ENCODE measurements at places on chromosomes 11 and 22.

GRCh38 chr11:13375798-13376197 lies 87.2 kb downstream of the BTBD10 start:
- no peak for DNase-seq

DNA sequence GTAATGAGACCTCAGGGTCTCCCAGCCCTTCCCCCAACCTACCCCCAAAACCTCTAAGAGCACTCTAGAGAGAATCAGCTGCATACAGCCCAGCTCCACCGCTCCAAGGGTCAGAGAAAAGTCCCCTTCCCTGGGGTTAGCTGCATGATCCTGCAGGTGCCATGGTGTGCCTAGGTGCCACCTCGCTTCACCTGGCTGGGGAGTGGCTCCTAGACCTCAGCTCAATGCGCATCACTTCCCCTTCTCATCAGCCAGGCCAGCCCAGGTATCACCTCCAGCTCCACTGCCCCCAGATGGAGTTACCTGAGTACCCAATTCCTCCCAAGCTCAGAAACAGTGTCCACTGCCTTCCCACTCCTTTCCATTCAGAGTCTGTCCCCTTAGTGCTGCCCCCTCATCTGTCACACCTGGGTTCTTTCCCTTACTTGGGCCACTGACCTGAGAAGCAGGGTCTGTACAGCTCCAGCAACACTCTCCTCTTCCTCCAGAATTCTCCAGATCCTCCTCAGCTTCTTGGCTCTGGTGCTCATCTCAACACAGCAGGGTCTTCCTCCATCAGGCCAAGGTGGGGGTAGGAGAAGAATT lies 1.3 kb downstream of the STARD10 start:
- DNase-seq: no peak

DNA sequence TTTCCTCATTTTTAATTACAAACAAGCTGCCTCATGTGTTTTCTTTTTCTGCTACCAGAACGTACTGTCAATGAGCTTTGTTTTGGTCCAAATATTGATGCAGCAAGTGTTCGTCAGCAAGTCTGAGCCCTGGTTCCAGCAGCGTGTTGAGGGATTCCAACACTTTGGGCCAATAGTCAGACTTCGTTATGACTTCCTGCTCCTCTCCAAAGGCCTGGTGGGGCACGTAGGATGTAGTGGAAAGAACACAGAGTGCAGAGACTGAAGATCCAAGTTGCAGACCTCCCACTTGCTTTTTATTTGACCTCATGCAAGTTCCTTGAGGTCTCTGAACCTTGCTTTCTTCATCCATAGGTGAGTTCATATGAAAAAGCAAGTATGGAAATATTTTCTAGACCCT lies 138.2 kb downstream of the BBOX1 start:
- DNase-seq: no peak

DNA sequence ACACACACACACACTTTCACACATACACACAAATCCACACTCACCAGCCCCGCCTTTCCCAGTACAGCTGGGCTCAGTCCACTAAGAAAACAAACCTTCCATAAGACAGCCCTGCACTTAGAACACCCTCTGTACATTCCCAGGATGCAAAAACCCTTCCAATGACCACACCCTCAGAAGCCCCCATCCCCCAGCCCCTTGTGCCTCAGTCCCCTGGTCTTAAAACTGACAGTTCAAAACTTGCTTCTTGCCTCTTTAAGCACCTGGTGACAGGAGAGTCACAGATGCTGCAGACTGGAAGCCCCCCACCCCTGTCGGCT lies 23.0 kb downstream of the APLNR start:
- peak; percentile 26 for DNase-seq

- DNase-seq: peak; percentile 92
Measured at GRCh38 chr11:79440571-79441460, at the start of gene TENM4. Gene TENM4 (minus strand): TSS chr11:79441030. CDS start chr11:79069944, 371,086 bp downstream.

DNA sequence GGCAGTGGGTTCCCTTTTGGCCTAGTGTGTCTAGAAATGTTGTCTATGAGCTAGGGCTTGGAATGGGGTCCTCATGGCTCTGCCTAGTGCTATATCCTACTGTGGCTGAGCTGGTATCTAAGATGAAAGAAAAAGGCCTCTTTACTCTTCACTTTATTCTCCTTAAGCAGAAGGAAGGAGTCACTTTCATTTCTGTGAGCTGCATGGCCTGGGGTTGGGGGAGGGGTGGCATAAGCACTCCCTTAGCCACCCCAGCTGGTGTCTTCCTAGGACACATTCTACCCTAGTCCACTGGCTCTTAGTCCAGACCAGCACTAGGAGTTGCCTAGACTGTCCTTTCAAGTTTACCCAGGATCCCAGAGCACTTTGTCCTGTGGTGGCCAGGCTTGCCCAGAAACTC lies 1148.9 kb upstream of the CNTN5 start:
- DNase-seq: no peak

DNA sequence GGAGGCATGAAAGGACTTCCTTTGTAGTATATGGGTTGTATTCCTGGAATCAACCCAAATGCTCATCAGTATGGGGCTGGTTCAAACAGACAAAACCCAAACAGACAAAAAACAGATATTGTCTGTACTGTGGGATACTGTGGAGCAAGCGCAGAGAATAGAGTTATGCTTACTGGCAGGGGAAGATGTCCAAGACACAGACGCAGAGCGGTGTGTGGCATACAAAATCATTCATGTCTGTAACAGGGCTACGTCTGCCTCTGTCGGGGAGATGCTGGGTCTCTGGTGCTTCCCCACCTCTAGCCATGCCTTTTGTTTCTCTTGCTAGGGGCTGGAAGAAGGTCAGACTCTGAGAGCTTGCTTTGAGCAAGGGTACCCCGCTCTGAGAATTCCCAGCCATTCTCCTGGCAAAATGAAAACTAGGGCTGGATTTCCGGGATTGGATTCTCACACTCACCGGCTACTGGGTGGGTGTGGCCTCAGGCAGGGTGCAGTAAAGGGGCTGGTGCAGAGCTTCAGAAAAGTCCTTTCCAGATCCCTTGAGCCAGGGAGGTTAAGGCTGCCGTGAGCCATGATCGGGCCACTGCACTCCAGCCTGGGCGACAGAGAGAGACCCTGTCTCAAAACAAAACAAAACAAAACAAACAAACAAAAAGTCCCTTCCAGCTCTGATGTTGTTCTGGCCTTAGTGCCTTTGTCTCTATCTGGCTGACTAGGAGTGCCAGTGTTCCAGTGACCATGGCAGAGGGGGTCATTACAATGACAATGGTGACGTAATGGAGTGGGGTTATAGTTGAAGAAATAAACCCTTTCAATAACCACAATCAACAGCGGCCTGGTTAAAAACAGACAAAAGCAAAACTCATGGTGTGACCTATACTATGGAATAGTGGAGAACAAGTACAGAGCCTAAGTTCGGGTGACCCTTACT lies 2.9 kb upstream of the ABCC8 start:
- peak; percentile 44 for DNase-seq

GRCh38 chr11:10653946-10654810 lies 39.4 kb downstream of the IRAG1 start:
- DNase-seq: no peak

DNA sequence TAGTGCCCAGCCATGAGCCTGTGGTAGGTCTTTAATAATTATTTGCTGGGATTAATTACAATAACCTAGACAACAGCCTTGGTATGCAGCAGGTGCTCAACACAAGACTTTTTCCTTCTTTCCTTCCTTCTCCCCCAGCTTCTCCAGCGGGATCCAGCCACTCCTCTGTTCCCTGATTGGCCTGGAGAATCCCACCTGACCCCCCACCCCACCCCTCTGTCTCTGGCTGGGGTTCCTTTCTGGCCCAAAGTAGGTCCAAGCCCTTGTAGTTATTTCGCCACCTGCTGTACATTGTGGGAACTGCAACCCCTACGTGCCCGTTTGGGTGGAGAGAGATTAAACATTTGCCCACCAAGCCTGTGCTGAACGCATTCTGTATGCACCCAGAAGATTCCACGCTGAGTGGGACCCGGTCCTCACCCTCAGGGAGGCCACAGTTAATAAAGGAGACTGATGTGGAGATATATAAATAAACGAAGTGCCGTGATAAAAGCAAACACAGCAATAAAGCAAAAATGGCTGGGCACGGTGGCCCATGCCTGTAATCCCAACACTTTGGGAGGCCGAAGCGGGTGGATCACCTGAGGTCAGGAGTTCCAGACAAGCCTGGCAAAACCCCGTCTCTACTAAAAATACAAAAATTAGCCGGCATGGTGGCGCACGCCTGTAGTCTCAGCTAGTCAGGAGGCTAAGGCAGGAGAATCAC lies 32.1 kb upstream of the DGKZ start:
- DNase-seq: peak; percentile 74

- DNase-seq: no peak
Measured at GRCh38 chr22:49951986-49952896, 8.3 kb upstream of the PIM3 start.

DNA sequence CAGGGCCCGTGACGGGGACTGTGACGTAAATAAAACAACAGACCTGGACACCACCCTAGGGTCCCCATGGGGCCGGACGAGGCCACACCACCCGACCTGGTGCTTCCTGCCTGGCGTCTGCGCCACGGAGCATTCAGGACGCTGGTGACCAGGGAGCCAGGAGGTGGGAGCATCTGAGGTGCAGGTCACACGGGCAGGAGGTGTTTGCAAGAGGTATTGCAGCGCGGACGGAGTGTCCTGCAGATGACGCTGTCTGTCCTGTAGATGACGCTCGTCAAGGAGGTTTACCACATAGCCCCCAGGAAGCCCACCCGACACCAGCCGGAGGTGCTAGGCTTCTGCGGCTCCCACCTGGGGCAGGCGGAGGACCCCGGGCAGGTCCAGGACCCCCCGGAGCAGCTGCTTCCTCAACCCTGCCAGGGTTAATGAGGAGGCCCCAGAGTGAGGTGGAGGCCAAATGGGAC lies 986 bp upstream of the MUC5B start:
- peak; percentile 11 for DNase-seq

DNA sequence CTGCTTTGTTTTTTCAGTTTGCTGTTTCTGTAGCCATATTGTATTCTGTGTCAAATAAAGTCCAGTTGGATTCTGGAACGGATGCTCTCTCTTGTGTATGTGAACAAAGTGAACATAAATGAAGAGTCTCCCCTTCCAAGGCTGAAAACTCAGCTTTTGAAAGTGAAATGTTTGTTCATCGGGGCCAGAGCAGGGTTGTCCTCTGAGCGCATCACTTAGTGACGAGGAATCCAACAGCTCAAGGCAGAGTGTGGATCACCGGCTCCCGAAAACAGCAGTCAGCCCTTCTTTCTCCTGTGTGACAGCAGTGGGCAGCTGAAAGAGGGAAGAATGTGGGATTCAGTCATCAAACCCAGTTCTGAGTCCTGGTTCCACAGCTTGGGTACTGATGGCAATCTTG lies 21.4 kb downstream of the RBX1 start:
- no peak for DNase-seq

- no peak for DNase-seq
Measured at GRCh38 chr11:3831378-3832239, 9.2 kb downstream of the RHOG start.

DNA sequence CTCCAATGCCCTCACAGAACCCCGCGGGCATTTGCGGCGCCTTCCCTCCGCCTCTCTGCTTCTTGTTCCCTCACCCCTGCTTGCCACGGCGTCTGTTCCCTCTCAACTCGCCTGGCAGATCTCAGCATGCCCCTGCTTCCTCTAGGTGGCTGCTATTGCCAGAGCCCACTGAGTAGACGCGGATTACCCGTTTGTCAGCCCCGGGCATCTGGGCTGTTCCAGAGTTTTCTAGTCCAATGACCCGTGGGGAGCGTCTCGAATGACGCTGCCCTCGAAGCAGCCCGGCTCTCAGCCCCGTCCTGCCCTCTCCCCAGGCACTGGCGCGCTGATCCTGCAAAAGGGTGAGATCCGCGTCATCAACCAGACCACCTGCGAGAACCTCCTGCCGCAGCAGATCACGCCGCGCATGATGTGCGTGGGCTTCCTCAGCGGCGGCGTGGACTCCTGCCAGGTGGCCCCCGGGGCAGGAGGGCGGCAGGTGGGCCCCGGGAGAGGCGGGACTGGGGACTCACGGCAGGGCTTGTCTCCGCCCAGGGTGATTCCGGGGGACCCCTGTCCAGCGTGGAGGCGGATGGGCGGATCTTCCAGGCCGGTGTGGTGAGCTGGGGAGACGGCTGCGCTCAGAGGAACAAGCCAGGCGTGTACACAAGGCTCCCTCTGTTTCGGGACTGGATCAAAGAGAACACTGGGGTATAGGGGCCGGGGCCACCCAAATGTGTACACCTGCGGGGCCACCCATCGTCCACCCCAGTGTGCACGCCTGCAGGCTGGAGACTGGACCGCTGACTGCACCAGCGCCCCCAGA lies 49.7 kb downstream of the ST14 start:
- DNase-seq: no peak

DNA sequence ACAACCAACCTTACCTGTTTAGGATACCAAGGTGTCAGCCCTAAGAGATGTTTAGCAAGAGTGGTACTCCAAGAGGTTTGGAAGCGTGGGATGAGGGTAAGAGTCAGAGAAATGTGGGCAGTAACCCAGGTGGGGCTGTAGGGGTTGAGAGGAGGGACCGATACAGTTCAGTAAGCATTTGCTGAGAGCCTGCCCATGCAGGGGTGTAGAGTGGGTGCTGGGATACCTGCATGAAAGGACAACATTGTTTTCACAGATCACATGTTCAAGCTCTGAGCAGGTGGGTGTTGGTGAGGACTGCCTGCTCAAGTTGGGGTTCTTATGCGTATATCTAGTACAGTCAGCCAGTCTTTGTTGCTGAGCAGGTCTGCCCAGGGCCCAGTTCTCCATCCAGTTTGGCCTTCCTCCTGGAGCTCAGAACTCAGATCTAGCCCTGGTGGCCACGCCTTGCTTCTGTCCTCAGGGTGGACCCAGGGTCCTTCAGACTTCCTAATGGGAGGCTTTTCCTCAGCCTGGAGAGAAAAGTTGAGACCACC lies 14.8 kb downstream of the PPFIBP2 start:
- no peak for DNase-seq

GRCh38 chr11:44829838-44830237 lies 103.1 kb downstream of the TSPAN18 start:
- no peak for DNase-seq

GRCh38 chr11:119130662-119131061 lies 9.3 kb downstream of the HINFP start:
- no peak for DNase-seq

DNA sequence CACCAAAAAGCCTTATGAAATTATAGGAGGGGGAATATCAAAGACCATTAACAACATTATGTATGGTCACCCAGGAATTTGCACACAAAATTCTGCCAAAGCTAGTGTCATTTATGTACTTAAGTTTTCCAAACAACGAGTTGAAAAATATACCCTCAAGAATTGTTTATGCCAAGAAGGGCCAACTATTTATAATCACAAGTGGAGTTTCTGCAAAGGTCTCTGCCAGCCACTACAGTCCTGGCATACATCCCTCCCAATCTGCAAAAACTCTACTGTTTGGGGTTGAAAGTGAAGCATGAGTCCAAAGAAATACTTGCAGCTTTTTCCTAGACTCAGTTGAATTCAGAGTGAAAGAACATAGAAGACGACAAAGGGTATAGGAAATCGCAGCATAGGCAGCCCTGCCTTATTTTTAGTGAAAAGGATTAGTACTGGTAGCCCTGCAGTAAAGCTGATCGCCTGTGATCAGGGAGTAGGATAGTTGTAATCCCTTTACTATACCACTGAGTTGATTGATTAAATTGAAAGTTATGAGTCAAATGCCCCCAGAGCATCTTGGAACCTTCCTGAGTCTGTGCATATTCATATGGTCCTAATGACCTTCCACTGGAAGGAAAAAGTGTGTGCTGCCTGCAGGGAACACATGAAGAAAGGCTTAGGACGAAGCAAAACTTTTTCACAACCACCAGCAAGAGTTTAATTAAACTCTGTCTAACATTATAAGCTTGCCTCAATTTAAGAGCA lies 144.0 kb downstream of the SPON1 start:
- DNase-seq: no peak

GRCh38 chr11:1194977-1195681 lies 27.7 kb upstream of the MUC5B start:
- no peak for DNase-seq
